ENCODE measurements at places on chromosomes 12 and 14. TPM values are rescaled to one million over a fixed set of nuclear protein-coding genes. Genes with fewer than 3 reads are reported as not detected.

Gene ANKRD33
- not detected for total RNA-seq

Gene ANO2
- total RNA-seq = not detected

Gene CPNE6
- total RNA-seq = not detected

Gene PROX2
- not detected for total RNA-seq

Gene GSG1
- total RNA-seq = 1.1 TPM

Gene POTEM
- not detected for total RNA-seq

Gene CFAP73
- not detected for total RNA-seq

Gene SMAGP
- total RNA-seq = 25.9 TPM

Gene CCDC175
- not detected for total RNA-seq

Gene TAS2R31
- 0.51 TPM for total RNA-seq

Gene GPRC5A
- 36.7 TPM for total RNA-seq

Gene NID2
- 301 TPM for total RNA-seq

Gene FLRT2
- 2.6 TPM for total RNA-seq

Gene ADIPOR2
- 22.3 TPM for total RNA-seq

Gene RFLNA
- 8.6 TPM for total RNA-seq

Gene RDH16
- total RNA-seq = not detected

Gene RAB15
- 24.3 TPM for total RNA-seq

Gene NEMF
- 21.3 TPM for total RNA-seq

Gene BATF
- total RNA-seq = not detected

Gene NOVA1
- 0.33 TPM for total RNA-seq

Gene POU6F1
- total RNA-seq = 8.5 TPM

Gene LGALS3
- 51.3 TPM for total RNA-seq

Gene PPP2R3C
- 7.7 TPM for total RNA-seq

Gene DTX1
- 0.16 TPM for total RNA-seq

Gene OR4K17
- total RNA-seq = not detected

Gene SLC7A7
- 30.9 TPM for total RNA-seq

Gene RNF212B
- not detected for total RNA-seq

Gene SDR9C7
- total RNA-seq = not detected

Gene CCER1
- total RNA-seq = not detected

Gene DNAI7
- total RNA-seq = not detected

Gene STYX
- total RNA-seq = 10.3 TPM

Gene OR6C2
- not detected for total RNA-seq

Gene TCL1A
- total RNA-seq = not detected

Gene RHOJ
- total RNA-seq = 0.33 TPM

Gene SPRYD3
- 22.7 TPM for total RNA-seq

Gene PRH2
- not detected for total RNA-seq

Gene DLK1
- total RNA-seq = 1.1 TPM

Gene TRHDE
- 24.4 TPM for total RNA-seq

Gene TDRD9
- total RNA-seq = 0.76 TPM

Gene ADAM21
- total RNA-seq = under 0.01 TPM

Gene BCL2L14
- not detected for total RNA-seq

Gene LMNTD1
- total RNA-seq = not detected

Gene SOAT2
- total RNA-seq = not detected

Gene FGF23
- total RNA-seq = not detected

Gene RASSF9
- total RNA-seq = 1.3 TPM

Gene TSHR
- 7.2 TPM for total RNA-seq

Gene LRRC10
- not detected for total RNA-seq

Gene SMCO2
- not detected for total RNA-seq

Gene TDP1
- 20.4 TPM for total RNA-seq

Gene PPP4R4
- total RNA-seq = 0.16 TPM
